ENCODE measurements at places on chromosomes 2 and 18.

- DNase-seq, result peak; percentile 54
Observed at GRCh38 chr2:25586726-25587144, 86.6 kb downstream of the DTNB start.

DNA sequence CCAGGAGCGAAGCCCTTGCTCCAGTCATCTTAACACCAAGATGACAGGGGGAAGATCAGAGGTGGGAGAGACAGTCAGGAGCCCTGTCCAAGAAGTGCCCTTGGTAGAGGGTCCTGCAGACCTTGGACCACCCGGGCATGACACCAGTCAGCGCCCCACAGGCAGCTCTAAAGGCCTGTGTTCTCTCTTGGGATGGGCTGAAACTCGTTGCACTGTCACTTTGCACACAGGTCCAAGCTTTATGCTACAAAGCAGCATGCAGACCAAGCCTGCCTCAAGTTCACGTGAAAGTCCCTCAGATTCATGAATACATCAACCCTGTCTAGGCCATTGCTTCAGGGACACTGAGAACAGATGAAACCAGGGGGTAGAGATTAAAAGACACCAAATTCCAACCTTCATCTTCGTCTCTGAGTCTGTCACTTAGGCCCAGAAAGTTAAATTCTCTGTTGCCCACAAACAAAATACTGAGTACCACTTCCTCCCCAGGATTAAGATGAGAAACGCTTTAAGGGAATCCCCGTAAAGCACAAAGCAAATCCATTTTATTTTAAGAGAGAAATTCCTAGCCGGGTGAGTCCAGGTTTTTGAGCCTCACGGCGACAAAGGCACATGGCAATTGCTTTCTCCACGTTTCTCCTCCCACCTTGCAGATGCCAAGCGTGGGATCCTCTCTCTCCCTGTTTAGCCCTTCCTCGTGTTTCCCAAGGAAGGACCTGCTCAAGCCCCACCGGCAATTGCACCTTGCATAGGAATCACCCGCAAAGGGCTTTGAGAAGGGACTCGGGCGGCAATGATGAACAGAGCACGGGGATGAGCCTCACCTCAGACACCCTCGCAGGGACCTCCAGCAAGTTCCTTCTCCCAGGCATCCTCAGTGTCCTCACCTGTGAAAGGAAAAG lies 75.0 kb upstream of the ID2 start:
- DNase-seq, result no peak

- no peak for DNase-seq
Observed at GRCh38 chr2:234425639-234426603, 71.0 kb downstream of the ARL4C start.

GRCh38 chr2:213551526-213551925 lies 267.3 kb downstream of the SPAG16 start:
- no peak for DNase-seq

DNA sequence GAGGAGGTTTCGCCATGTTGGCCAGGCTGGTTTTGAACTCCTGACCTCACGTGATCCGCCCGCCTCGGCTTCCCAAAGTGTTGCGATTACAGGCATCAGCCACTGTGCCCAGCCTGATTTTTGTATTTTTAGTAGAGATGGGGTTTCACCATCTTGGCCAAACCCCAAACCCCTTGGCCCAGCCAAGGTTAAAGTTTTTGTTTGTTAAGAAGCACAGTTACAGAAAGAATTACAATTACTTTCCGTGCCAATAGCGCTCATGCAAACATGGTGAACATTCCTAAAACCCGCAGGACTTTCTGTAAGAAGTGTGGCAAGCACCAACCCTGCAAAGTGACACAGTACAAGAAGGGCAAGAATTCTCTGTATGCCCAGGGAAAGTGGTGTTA lies 26.1 kb downstream of the ITSN2 start:
- peak; percentile 68 for DNase-seq

Measured in EH (cell line).